Renal cortex interstitium (tissue), 15 donors: ENCODE measurements at places on chromosomes 11 and 22. TPM values are rescaled to one million over a fixed set of nuclear protein-coding genes. Genes with fewer than 3 reads are reported as not detected.

DNA sequence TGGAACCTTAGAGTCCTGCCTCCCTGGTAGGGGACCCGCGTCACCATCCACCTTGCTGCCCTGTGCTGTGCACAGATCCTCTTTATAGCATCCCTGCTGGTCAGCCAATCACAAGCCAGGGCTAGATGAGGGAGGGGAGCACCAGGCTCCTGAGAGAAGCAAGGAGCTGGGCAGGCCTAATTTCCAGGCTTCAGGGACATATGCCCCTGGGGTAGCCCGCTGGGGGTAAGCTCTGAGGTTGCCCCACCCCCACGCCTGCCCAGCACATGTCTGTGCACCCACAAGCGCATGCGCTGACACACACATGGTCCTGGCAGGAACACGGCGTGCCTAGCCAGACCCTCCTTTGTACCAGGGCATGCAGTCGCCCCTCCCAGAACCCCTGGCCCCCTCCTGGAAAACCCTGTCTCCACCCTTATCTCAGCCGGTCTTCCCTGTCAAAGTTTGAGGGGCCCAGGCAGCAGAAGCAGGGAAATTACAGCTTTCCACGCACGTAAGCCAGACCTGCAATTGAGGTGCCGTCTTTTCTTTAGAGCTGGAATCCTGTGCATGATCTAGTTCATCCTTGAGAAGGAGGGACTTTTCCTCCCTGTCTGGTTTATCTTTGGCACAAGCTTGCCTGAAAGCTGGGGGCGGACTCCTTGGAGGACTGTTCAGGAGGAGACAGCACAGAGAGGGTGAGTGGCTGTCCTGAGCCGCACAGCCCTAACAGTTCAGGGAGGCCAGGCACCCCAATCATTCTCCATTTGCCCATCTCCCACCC, 2.1 kb downstream of the SSTR3 start:
- DNase-seq: no peak

- DNase-seq: no peak
Measured at GRCh38 chr11:119108146-119108856, 1.2 kb downstream of the C2CD2L start.

DNA sequence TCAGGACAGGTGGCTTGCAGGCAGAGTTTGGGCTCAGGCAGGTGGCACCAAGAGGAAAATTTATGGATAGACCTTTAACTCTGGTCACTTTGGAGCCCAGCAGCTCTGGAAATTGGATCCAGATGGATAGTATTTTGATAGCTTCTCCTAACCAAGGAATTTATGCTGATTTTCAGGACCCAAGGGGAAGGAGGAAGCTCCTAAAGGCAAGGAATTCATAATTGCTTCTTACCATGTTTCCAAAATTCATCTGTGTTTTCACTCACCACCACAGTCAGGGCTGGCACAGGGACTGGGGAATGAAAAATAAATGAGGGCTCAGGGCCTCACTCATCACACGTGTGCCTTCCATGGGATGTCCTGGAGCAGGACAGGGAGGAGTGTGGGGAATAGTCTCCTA, 317.8 kb downstream of the ST3GAL4 start:
- no peak for DNase-seq

DNA sequence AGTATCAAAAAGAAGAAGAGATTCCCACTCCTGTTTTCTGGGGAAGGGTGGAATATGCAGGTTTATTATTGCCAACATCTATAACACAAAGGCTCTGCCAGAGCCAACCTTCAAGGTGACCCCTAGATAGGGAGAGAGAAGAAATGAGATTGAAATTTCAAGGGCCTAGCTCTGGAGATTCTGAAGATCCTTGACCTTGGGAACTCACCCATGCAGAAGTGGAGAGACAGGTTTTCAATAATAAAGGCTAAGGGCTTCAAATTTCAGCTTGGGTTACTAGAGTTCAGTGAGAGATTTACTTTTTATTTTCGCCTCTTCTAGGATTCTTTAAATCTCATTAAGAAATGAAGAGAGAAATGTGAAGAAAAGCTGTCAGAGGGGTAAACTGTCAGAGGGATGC, 98.4 kb downstream of the CD44 start:
- no peak for DNase-seq

Gene PRR33
- 0.29 TPM for polyA plus RNA-seq

Gene OR4A16
- polyA plus RNA-seq: not detected

GRCh38 chr22:18023509-18024275, 669 bp downstream of the MICAL3 start:
- DNase-seq: no peak

GRCh38 chr11:284105-285020, 4.6 kb upstream of the PGGHG start:
- DNase-seq: peak; percentile 44

- no peak for DNase-seq
Measured at GRCh38 chr11:118898400-118899295, 15.0 kb downstream of the CXCR5 start.

DNA sequence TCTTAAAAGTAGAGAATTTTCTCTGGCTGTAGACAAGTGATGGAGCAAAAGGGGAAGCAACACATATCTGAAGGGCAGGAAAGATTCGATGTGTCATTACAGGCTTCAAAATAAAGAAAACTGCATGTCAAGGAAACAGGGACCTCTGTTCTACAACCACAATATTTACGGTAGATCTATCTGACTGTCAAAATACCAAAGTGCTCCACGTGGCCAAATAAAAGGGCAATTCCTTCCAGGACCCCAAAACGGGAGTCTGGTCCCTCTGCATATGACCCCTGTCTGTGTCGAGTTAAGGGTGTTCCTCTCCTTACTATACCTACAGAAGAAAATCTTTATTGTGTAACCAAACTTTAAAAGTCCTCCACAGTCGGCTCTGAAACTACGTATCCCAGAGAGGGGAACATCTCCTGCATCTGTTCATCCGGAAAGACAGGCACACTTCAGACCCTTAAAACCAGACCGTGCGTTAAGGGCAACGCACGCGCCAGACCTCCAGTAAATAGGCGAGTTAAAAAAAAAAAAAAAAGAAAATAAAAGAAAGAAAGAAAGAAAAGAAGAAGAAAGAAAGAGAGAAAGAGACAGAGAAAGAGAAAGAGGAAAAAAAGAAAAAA, 756 bp downstream of the CLNS1A start:
- no peak for DNase-seq

Gene ADAMTS15
- 54.9 TPM for polyA plus RNA-seq
